T-helper 2 cell treated with Interferon-gamma antibody and Interleukin-4, amounts not matched to agents 100 ng/mL and 5 ng/mL, for 36 hours (primary cell): ENCODE measurements at places on chromosomes 11 and 22. TPM values are rescaled to one million over a fixed set of nuclear protein-coding genes. Genes with fewer than 3 reads are reported as not detected.

The RAB38 gene
- total RNA-seq, result 1.1 and 1.6 TPM in 2 replicates

The OR2AT4 gene
- not detected in 2 replicates for total RNA-seq

The SCGB1D2 gene
- not detected in 2 replicates for total RNA-seq

The OLFML1 gene
- not detected in 2 replicates for total RNA-seq

The PARVG gene
- total RNA-seq, result 164 and 168 TPM in 2 replicates

The FOLR1 gene
- total RNA-seq, result not detected in 2 replicates

The MRGPRX4 gene
- total RNA-seq, result not detected in 2 replicates

The PIK3IP1 gene
- total RNA-seq, result 25.7 and 26.9 TPM in 2 replicates

The SYVN1 gene
- total RNA-seq, result 48.5 and 50.4 TPM in 2 replicates

The BIK gene
- total RNA-seq, result 2.0 and 2.5 TPM in 2 replicates

The NOX4 gene
- not detected in 2 replicates for total RNA-seq

The USP2 gene
- total RNA-seq, result 0.41 and 0.57 TPM in 2 replicates

The ELF5 gene
- not detected in 2 replicates for total RNA-seq

The SMIM35 gene
- total RNA-seq, result 3.9 TPM in 2 replicates

The TSKU gene
- total RNA-seq, result 1.8 and 2.3 TPM in 2 replicates

The MRGPRE gene
- not detected in 2 replicates for total RNA-seq

The RAB39A gene
- not detected in 2 replicates for total RNA-seq
